ENCODE measurements at places on chromosomes 6 and 20.

DNA sequence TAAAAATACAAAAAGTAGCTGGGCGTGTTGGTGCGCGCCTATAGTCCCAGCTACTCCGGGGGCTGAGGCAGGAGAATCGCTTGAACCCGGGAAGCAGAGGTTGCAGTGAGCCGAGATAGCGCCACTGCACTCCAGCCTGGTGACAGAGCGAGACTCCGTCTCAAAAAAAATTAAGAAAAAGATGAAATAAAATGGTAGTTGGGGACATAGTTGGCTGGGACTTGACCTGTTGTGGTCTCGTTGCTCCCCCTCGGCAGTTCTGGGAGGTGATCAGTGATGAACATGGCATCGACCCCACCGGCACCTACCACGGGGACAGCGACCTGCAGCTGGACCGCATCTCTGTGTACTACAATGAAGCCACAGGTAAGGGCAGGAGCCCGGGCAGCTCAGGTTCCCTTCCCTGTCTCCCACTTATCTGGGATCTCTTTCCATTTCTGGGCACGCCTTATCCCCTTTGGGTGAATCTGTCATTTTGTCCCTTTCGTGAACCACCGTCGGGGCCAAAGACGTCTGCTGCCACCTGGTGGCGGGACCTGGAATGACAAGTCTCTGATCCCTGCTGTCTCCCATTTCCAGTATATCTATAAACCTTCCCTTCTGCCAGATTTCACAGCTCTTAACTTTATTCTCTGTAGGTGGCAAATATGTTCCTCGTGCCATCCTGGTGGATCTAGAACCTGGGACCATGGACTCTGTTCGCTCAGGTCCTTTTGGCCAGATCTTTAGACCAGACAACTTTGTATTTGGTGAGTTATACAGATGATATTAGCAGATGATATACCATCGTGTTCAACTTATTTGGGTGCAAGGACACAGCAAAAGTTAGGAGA is 2.3 kb downstream of the TUBB start:
- DNase-seq, result peak; percentile 80

DNA sequence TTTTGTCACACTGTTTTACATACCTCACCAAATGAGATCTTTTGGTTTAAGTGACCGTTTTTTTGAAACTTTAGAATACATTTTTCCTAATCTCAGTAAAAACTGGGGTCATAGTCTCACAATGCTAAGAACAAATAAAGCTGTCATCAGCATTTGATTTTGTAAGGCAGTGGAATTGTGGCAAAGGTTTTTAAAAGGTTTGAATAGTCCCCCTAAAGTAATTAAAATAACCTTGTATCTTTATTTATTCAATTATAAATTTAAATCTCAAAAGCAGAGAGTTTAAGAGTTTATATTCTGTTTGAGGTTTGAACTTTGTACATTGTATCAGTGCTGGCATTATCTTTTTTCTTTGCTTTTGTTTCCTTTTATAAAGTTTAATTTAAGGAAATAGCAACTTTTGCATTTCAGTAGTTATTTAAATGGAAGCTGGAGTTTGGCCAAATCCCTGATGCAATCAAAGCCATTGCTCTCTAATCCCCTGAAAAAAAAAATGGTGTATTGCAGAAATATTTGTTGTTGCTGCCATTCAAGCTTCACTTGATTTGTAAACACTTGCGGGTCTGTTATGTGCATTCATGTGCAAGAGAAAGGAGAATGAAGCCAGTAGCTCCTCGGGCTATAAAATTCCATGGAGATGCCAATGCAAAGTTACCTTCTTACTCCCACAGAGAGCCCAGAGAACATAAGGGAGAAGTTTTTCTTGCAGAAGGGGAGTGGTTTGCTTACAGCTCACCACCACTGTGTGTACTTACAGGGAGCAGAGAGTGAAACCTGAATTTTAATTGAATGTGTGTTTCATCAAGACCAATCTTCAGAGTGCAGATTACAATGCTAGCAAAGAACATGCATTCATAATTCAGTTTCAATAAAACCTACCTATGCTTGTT is 391.8 kb downstream of the ARHGAP18 start:
- no peak for DNase-seq

GRCh38 chr6:167056370-167056769 is 57.2 kb downstream of the CEP43 start:
- peak; percentile 42 for DNase-seq

DNA sequence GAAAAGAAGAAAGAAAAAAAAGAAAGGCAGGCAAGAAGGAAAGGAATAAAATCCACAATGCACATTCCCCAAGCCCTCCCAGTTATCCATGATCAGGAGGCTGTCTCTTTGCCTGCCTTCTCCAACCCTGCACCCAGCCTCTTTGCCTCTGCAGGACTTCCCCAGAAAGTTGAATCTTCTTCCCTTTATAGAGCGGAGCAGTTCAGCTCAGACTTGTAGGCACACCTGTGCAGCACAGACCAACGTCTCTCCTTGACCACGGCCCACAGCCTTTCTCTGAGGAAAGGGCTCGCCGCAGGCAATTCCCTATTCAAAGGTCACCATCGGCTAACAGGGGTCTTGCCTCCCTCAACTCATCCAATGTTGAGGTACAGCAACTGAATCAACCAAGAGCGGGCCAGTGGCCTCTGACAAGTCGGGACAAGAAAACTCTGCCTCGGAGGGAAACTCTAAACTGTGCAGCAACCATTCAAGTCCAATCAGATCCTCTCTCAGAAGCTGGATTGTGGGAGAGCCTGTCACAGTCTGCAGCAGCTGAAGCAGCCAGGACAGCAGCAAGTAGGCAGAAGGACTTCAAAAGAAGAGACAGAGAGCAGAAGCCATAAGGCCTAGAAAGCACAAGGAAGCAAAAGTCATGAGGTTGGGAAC is 529.2 kb upstream of the JARID2 start:
- no peak for DNase-seq

DNA sequence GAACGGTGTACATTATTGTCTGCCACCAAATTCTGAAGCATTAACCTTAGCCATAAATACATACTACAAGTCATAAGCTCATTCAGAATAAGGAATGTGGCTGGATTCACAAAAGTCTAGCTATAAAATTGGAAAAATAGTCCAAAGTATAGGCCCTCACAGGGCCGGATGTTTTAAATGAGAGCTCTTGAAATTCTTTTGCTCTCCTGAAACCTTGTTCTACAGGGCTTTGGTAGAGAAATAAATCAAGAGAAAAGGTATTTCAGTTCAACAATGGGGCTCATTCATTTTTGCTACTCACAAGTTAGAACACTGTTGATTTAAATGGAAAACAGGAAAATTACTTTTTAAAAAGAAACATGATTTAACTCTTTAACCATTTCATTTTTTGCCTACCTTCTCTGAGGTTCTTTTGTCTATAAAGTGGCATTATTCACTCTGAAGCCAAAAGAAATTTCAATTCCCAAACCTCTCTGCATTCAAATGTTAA is 58.0 kb downstream of the PREP start:
- DNase-seq, result no peak

DNA sequence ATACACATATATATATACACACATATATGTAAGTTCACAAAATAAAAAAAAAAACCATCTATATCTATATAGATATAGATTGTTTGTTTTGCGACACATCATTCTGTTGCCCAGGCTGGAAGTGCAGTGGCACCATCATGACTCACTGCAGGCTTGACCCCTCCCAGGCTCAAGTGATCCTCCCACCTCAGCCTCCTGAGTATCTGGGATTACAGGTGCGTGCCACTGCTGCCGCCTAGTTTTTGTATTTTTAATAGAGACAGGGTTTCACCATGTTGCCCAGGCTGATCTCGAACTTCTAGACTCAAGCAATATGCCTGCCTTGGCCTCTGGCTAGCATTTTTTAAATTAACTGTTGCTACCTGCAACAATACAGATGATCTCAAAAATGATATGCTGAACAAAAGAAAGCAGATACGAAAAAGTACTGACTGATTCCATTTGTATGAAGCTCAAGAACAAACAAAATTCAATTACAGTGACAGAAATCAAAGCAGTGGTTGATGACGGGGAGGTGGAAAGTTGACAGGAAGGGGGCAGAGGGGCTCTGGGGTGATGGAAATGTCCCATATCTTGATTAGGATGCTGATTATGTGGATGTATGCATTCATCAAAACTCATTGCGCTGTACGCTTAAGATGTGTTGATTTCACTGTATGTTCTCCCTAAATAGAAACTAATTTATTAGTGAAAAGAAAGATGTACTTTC is 49.6 kb downstream of the ATXN1 start:
- DNase-seq, result no peak

DNA sequence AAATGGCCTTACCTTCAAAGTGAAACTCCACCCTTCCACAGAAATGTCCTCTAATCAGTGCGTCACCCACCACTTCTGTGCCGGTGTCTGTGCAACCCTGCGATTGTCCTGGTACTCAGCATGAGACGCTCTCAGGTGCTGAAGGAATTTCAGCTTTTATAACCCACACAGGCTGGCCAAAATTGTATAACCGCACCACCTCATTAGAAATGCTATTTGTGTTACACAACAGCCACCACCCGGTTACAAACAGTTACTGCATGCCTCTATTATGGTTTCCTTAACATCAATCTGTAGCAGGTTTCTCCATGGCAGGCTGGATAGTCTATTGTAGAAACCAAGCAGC is 51.5 kb downstream of the SLC23A2 start:
- DNase-seq, result peak; percentile 76

- no peak for DNase-seq
Observed at GRCh38 chr20:4719190-4719589, 2.5 kb upstream of the PRND start.

DNA sequence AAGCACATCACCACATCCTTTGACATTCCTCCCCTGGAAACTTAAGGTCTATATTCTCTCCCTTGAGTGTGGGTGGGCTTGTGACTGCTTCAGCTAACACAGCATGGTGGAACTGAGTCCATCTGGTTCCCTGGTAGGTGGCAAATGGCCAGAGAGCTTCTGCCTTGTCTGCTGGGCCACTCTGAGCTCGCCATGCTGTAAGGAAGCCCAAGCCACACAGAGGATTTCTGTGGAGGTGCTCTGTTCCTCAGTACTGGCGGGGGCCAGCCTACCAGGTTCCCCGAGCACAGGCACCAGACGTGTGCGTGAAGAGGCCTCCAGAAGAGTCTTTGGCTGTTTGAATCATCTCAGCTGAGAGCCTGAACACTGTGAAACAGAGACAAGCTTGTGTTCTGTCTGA is 41.6 kb upstream of the PMEPA1 start:
- no peak for DNase-seq

- DNase-seq, result peak; percentile 45
Observed at GRCh38 chr6:17045581-17046322, 56.1 kb upstream of the STMND1 start.

Measured in pons (tissue), 1 donor.